Fibroblast of lung (primary cell): ENCODE measurements at places on chromosomes 13 and 19. TPM values are rescaled to one million over a fixed set of nuclear protein-coding genes. Genes with fewer than 3 reads are reported as not detected.

The FRY gene
- 4.1 and 18.3 TPM in 2 replicates for total RNA-seq

The ZNF561 gene
- 52.6 and 53.5 TPM in 2 replicates for total RNA-seq

The ZNF491 gene
- total RNA-seq: 3.3 and 5.8 TPM in 2 replicates

The ZNF568 gene
- 20.8 and 33.2 TPM in 2 replicates for total RNA-seq

The DGKH gene
- total RNA-seq: 5.6 and 7.9 TPM in 2 replicates

The PABPC3 gene
- total RNA-seq: 0.17 and 0.26 TPM in 2 replicates

The CCDC194 gene
- total RNA-seq: not detected in 2 replicates

The CYP2F1 gene
- total RNA-seq: not detected in 2 replicates

The CEACAM8 gene
- total RNA-seq: not detected in 2 replicates

The CEACAM16 gene
- under 0.01 TPM in 1 of 2 replicates, not detected in the other for total RNA-seq

GRCh38 chr13:33285420-33286124, at the start of gene STARD13:
TSS of gene STARD13 (minus strand) at chr13:33285755. CDS start at chr13:33285638, 117 bp downstream.
- peak; percentile 98 for DNase-seq

- no peak for DNase-seq
These were observed 144.1 kb downstream of the PAN3 start for GRCh38 chr13:28282451-28282850.

GRCh38 chr13:28751175-28751960, 32.6 kb upstream of the SLC46A3 start:
- DNase-seq: no peak

DNA sequence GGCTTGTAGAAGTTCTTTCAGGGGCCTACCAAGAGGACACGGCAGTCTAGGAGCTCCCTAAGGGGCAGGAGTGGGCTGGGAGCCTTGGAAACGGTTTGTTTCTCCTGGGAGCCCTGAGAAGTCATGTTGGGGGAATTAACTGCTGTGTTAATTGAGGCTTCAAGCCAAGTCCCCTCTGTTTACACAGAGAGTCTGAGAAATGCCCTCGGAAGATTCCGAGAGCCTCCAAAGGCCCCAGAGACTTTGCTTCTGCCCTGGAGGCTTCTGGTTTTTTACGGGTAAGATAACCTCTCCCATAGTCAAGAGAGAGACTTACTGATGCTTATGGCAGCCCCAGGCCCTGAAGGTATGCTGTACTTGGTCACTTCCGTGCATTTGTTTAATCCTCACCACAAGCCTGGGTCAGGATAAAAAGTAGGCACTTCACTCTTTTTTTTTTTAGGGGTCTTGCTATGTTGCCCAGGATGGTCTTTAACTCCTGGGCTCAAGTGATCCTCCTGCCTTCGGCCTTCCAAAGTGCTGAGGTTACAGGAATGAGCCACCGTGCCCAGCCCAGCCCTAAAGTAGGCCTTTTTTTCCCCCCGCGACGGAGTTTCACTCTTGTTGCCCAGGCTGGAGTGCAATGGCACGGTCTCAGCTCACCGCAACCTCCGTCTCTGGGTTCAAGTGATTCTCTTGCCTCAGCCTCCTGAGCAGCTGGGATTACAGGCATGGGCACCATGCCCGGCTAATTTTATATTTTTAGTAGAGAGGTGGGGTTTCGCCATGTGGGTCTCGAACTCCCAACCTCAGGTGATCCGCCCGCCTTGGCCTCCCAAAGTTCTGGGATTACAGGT, 15.2 kb downstream of the IER2 start:
- no peak for DNase-seq

DNA sequence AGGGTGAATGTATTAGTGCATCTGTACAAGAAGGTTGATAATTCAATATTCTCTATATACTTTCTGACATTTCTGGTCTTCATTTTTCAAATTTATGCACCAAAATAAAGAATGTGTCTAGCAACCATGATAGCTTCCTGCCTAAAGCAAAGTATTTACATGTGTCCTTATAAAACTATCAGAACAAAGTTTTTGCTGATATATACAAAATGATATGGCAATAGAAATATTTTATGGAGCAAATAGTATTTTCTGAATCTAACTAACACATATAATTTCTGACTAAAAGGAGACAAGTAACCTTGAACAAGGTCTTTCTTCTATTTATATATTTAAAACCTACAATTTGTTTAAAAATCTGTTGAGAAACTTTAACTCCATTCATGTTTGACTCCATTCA, 184.9 kb downstream of the DIAPH3 start:
- no peak for DNase-seq

DNA sequence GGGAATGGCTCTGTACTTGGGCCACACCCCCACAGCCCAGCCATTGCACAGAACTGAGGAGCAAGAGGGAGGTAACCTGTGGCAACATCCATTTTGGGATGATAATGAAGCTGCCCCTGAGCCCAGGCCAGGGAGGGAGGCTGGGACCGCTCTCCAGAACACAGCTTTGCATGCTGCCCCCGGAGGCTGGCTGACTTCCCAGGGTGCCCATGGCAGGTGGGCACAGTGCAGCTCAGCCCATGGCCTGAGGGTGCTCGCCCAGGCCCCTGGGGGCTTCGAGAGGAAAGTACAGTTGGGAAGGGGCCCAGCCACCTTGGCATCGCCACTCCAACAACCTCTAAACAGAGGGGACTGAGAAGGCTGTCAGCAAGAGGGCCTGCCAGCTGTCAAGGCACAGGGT, 5.7 kb downstream of the COPE start:
- no peak for DNase-seq

DNA sequence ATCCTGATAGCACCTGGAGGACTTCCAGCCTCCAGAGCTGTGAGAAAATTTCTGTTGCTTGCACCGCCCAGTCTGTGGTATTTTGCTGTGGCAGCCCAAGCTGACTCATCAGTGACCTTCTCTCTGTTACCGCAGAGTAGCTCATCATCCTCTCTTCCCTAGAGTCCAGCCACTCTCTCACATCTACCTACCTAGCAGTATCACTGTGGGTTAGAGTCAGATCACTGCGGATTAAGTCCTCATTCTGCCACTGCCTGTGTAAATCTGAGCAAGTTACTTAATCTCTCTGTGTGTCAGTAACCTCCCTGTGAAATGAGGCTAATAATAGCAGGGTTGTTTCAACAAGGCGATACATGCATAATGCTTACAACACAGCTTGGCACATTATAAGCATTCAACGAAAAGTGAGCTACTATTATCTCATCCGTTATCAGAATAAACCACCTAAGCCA, 40.3 kb upstream of the USPL1 start:
- DNase-seq: peak; percentile 83

DNA sequence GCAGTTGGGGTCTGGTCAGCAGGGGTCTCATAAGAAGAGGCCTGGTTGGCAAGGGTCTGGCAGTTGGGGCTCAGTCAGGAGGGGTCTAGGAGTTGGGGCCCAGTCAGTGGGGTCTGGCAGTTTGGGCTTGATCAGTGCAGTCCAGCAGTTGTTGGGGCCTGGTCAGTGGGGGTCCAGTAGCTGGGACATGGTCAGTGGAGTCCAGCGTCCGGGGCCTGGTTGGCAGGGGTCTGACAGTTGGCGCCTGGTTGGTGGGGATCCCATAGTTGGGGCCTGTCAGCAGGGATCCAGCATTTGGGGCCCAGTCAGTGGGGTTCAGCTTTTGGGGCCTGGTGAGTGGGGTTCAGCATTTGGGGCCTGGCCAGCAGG, 60.5 kb upstream of the TPM4 start:
- DNase-seq: no peak

GRCh38 chr13:66618702-66619101, 611.4 kb downstream of the PCDH9 start:
- DNase-seq: peak; percentile 72

DNA sequence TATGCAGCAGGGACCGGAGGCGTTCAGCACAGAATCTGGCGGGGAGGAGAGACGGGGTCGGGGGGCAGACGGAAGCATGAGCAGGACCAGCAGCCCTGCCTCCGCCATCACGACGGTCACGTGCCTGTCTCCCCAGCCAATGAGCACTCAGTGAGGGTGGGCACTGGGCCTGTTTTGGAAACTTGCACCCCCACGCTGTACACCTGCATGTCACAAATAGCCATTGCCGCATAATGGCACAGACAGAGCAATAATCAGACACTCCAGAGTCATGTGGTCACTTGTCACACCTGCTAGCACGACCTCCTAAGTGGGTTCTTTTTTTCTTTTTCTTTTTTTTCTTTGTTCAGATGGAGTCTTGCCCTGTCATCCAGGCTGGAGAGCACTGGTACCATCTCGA, 8.8 kb downstream of the ERCC2 start:
- DNase-seq: no peak

- no peak for DNase-seq
These were observed 34.4 kb downstream of the PEPD start for GRCh38 chr19:33486936-33487811.

- peak; percentile 74 for DNase-seq
These were observed 642.1 kb upstream of the ARGLU1 start for GRCh38 chr13:107209824-107210722.

GRCh38 chr13:32428581-32429432, 877 bp upstream of the N4BP2L1 start:
- no peak for DNase-seq

GRCh38 chr13:69202996-69203395, 904.6 kb upstream of the ATXN8OS start:
- no peak for DNase-seq

DNA sequence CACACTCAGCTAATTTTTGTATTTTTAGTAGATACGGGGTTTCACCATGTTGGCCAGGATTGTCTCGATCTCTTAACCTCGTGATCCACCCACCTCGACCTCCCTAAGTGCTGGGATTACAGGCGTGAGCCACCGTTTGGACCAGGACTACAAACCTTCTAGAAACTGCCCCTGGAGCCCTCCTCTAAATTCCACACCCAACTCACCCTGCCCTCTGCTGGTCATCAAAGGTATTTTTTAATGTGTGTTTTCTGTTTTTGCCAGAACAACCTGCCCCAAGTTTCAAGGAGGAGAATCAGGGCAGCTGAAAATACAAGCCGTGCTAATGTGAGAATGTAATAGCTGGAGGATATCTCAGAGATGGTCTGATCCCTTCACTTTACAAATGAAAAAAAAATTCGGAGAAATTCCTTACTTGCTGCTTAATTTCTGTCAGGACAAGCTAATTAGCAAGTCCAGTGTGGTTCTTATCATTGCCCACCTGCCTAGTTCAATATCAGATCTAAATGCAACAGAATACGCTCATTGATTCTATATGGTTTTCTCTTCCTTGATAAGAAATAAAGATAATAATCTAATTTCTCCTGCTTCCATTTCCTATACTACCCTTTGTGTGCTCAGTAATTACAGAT, 4.1 kb downstream of the ATP8A2 start:
- peak; percentile 49 for DNase-seq

GRCh38 chr13:46168783-46169182, 13.2 kb downstream of the LCP1 start:
- no peak for DNase-seq

- DNase-seq: no peak
These were observed 180.3 kb downstream of the SHISA2 start for GRCh38 chr13:25871389-25872125.

GRCh38 chr13:80340651-80341100, 250 bp downstream of the SPRY2 start:
- peak; percentile 72 for DNase-seq

DNA sequence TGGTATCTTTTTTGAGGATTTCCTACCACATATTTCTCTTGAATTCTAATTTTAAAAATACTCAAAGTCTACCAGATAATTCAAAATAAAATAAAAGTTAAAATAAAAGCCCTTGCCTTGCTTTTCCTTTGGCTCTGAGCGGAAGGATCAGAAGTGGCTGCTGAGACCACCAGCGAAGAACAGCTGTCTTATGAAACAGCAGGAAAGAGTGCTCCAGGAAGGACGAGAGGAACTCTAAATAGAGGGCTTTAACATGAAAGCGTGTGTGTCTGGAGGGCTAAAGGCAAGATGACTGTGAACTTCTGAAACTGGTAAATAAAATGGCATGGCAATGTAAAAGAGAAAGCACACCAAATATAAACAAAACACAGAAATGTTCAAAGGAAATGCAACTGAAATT, 521.5 kb upstream of the SPRY2 start:
- peak; percentile 68 for DNase-seq

- DNase-seq: peak; percentile 62
These were observed 474 bp upstream of the IFT88 start for GRCh38 chr13:20566468-20566897.
